ENCODE measurements at places on chromosomes 2 and 18. TPM values are rescaled to one million over a fixed set of nuclear protein-coding genes. Genes with fewer than 3 reads are reported as not detected.
A peak's percentile ranks its signal among the peaks of the same experiment; 100 is the strongest.

The GLI2 gene
- 59.3 TPM for total RNA-seq

The DOK1 gene
- 15.2 TPM for total RNA-seq

DNA sequence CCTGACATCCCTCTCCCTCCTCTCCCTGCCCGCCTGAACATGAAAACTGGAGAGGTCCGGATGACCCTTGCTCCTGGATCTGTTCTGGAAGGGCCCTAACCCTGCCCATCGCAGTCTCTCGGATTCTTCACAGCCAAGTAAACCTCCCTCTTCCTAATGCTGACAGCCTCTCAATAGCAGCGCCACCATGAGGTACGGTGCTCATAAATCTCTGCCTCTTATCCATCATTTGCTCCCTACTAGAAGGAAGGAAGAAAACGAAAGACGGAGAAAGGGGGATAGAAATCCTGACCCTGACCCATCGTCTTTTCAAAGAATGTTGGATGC lies 257.9 kb downstream of the BCL11A start:
- H3K27ac ChIP-seq = no peak overlapping the region
- peak; percentile 64 for DNase-seq
- no peaks in the 10 kb centered on the region for H3K27me3 ChIP-seq
- H3K36me3 ChIP-seq = no peaks in the 10 kb centered on the region
- peaks cover 4% of the 10 kb centered on the region for H3K4me1 ChIP-seq
- H3K4me3 ChIP-seq = no peak overlapping the region

DNA sequence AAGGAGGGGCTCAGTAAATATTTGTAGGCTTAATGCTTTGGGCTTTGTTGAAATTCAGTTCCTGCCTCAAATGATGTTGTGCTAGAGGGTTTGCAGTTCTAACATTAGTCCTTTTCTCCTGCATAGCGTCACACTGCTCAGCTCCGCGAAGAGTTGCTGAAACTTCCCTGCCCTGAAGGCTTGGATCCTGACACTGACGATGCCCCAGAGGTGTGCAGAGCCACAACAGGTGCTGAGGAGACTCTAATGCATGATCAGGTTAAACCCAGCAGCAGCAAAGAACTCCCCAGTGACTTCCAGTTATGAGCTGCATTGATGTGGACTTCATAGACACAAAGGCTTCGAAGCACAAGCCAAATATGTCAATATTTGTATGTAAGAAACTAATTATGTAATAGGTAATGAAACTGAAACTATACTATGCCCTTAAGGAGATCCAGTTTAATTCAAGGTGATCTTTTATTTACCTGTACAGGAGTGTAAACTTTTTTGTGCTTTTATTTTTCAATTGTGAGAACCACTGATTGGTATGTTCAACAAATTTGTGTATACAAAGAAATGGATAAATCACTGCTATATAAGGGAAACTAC lies 10.2 kb upstream of the TTC27 start:
- no peak overlapping the region for H3K4me3 ChIP-seq
- no peaks in the 10 kb centered on the region for H3K4me1 ChIP-seq
- no peak for DNase-seq
- no peak overlapping the region for H3K27ac ChIP-seq

Measured in H9 (cell line).